ENCODE measurements at places on chromosomes 2 and 18. TPM values are rescaled to one million over a fixed set of nuclear protein-coding genes. Genes with fewer than 3 reads are reported as not detected.

DNA sequence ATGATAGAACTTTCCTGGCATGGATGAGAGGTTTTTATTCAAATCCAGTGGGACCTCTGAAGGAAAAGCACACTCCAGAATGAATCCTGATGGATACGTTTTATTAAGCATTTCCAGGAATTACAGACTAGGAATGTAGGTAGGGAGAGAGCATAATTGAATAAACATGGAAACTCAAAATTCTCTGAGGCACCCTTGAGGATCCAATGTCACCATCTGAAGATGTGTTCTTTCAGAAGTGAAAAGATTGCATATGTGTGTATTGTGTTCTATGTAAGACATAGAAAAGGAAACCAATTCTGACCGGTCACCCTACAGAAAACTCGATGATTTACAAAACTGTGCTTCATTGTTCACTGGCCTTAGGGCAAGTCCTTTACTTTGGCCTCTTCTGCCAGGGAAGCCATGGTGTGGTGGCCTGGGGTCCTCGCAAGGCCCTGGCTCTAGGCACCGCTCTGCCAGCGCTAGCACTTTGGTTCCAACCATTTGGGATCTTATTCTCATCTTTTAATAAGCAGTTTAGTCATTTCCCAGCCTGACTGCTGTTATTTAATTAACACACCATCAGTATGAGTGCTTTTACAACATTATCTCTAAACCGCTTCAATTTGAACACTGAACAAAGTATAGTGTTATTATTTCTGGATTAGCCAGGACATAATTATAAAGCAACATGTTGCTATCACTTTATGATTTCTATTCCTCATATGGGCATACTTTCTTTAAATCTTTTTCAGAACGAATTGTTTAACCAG is 4.5 kb upstream of the GKN1 start:
- DNase-seq = no peak

The TRPM8 gene
- total RNA-seq = not detected

The NT5DC4 gene
- total RNA-seq = 2.4 TPM

The RNF125 gene
- 1.3 TPM for total RNA-seq

The SCRN3 gene
- 11.3 TPM for total RNA-seq

The CSRNP3 gene
- total RNA-seq = not detected

GRCh38 chr2:7205151-7205830 is 288.1 kb downstream of the RNF144A start:
- DNase-seq = no peak

DNA sequence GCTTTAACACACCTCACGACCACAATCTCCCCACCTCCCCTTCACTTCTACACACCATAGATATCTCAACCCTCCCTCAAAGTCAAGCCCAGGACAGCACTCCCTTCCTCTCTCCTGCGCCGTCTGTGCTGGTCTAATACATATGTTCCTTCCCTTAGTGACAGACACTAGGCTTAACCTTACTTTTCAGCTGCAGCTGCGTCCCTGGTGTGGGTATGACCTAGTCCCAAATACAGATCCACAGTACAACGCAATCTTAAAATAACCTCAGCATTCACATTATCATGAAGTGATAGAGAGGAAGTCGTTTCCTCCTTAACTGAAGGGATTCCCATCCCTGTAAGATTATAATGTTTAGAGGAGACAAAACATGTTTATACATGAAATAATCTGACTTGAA is 192.7 kb upstream of the TANK start:
- DNase-seq = no peak

- no peak for DNase-seq
These were observed 27.3 kb downstream of the DGKD start for GRCh38 chr2:233381638-233381995.

The LRRTM1 gene
- total RNA-seq = not detected

Measured in HepG2 (cell line).